ENCODE measurements at places on chromosomes 7 and 10. TPM values are rescaled to one million over a fixed set of nuclear protein-coding genes. Genes with fewer than 3 reads are reported as not detected.

PRR15 gene
- 0.27 TPM for polyA plus RNA-seq

PRLHR gene
- polyA plus RNA-seq: not detected

FLNC gene
- polyA plus RNA-seq: 1,654 TPM

PPP1R3C gene
- 35.4 TPM for polyA plus RNA-seq

UCMA gene
- polyA plus RNA-seq: not detected

Measured in heart left ventricle (tissue), 16 donors.